ENCODE measurements at places on chromosomes 4 and X.

- no peak for DNase-seq
Observed at GRCh38 chr4:120733968-120734367, 188.6 kb downstream of the PRDM5 start.

DNA sequence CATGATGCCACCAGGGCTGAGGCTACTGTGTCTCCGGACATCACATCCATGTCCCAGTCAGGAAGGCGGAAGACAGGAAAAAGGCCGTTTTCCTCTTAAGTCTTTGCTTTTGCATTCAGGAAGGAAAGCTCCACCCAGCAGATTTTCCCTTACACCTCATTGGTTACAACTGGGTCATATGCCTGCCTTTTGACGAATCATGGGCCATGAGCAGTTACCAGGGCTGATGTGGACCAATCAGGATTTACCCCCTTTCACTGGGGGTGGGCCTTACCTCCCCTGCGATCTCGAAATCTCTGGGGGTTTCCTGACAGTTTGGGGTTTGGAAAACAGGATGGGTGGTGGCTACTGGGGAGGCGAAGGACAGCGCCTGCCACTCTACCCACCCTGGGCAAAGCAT is 52.5 kb upstream of the GRPEL1 start:
- DNase-seq: no peak

GRCh38 chr4:106323119-106323518 is 6.8 kb downstream of the AIMP1 start:
- DNase-seq: no peak

GRCh38 chrX:132491191-132491590 is 2.4 kb upstream of the MBNL3 start:
- DNase-seq: no peak

- peak; percentile 48 for DNase-seq
Observed at GRCh38 chrX:70452143-70452733, 7.6 kb downstream of the DLG3 start.

- DNase-seq: peak; percentile 77
Observed at GRCh38 chrX:48937054-48937907, 18.5 kb upstream of the PIM2 start.

DNA sequence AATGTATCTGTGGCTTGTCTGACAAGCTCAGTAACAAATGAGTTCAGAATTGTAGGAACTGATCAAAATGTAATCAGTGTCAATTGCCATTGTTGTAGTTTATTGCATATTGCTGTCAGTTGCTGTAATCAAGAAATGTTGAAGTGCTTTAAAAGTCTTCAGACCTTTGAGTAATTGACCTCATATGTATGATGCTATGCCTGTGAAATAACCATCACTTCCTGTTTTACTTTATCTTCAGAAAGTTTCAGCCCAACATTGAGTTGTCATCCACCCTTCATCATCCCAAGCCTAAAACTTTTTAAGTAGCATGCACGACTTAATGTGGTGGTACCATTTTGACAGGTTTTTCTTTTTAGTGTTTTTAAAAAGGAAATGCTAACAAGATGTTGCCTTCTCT is 212.4 kb downstream of the ARHGAP10 start:
- no peak for DNase-seq

DNA sequence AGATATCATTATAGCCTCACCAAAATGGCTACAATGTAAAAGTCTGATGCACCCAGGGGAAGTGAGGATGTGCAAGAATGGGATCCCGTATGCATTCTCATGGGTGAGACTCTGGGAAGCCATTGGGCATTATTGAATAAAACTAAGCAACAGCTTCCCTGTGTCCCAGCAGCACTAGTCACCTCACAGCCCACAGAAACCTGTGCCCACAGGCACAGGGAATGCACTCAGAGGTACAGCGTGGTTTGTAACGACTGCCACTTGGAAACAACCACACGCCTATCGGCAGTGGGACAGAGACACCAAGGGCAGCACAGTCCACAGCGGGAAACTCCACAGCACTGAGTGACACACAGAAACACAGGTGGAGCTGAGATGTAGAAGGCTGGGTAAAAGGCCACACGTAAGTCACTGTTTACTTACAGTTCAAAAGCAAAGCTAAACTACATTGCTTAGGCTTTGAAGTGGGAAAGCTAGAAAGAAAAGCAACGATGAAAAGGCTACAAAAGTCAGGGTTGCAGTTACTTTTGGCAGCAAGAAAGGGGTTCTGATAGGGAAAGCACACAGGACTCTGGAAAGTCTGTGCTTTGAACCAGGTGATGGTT is 69.2 kb downstream of the HAUS3 start:
- DNase-seq: no peak

DNA sequence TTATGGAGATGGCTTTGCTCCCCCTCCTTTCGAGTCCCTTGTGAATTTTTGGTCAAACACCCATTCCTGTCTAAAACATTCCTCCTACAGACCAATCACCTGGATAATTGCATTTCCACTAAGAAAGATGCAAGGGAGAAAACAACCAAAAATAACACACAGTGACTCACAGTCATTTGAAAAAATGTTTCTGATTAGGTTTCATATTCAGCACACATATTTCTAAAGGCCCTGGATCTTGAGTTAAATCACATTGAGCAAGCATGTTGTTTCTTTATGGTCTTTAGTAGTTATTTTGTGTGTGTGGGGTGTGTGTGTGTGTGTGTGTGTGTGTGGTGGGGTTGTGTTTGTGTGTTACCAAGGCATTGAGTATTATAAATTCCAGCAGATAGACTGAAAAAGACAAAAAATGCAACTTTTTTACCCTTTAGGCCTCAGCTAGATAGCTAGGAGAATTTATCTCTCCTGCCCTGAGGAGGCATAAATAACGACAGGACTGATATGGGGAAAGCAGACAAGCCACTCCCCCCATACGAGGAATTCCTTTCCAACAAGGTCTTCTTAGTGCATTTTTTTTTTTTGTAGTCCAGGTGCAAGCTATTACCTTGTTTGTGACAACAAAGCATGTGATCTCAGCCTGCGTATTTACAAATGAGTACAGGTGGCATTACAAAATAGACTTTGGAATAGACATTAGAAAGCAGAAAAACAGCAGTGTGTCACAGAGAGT is 265.4 kb upstream of the ADGRL3 start:
- DNase-seq: no peak

DNA sequence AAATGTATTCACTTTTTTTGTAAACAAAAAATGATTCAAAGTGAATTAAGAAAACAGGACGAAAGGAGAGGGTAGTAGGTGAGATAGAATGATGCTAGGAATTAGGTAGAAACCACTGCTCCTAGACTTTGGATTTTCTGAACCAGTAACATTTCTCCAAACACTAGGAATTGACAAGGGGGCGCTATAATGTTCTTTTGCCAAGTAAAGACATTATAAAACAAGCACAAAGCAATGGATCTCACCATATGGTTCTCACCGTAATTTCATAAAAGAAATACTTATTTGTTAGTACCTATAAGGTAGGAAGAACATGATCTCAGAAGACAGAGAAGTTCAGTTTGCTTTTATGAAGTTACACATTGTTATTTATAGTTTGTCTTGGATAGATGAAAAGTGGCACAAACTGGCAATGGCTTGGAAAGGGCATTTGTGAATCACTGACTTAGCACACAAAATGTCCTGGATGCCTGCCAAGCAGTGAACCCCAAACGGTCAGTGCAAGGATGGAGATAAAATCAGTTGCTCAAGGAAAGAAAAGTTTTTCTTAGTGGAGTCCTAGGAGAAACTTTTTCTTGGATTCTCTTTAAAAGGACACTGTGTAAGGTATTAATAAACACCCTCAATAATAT is 8.1 kb upstream of the TBC1D1 start:
- DNase-seq: no peak

DNA sequence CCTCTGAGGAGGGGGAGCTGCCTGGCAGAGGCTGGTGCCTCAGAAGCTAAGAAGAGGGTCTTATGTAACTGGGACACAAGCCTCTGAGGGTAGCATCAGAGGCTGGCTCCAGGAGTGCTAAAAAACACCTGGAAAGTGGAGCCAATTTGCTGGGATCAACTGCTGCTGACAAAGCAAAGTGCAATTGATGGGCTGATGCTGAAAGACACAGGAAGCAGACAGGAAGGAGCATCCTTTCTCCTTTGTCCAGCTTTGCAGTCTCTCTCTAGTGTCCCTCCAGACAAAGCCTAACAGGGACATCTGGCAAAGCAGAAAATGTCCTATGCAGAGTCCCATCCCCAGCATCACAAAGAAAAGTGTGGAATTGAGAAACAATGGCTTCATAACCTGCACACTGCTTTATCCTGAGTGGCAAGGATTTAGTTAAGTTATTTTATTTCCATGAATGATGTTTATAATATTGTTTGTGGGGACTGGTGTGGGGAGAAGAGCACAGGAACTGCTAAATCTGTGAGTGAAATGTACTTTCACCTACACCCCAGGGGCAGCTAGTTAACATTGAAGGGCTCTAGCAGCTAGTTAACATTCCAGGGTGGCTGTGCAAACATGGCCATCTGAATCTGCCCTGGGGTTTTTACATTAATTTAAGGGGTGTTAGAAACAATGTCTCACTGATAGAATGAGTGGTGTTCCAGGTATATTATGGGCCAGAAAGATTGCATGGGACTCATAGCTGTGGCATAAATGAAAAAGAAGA is 25.6 kb upstream of the MBTPS2 start:
- no peak for DNase-seq

GRCh38 chr4:114921790-114922591 is 191.4 kb downstream of the NDST4 start:
- no peak for DNase-seq

DNA sequence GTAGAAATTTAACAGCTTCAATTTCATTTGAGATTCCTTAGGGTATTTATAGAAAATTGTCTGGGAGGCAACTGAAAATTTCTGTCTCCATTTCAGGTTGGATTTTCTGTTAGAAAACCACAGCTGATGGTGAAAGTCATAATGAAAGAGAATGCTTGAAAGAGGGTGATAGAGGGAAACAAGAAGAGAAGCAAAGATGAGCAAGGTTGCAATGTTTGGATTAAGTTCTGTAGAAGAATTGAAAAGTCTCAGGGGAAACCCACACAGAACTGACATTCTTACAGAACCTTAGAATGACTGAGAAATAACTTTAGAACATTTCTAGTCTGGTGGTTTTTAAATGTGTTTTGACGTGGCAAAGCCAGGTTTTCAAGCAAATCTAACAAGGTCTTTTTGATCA is 14.7 kb downstream of the GBA3 start:
- no peak for DNase-seq

DNA sequence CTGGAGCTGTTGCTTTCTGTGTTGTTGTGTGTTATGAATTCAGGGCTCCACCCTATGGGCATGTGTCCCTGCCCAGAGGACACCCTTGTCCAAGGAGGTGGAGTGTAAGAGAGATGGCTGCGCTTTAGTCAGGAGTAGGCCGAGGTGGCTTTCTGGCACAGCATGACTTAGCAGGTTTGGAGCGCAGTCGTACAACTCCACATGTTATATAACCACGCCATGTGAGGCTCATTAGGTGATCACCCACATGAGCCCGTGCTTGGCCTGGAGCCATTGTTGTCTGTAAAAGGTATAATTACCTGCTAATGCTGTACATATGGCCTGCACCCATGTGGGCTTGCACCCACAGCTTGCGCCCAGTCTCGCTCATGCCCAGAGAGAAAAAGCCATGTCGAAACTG is 15.8 kb upstream of the ANAPC4 start:
- no peak for DNase-seq

GRCh38 chr4:76430519-76431388 is 4.3 kb upstream of the SHROOM3 start:
- no peak for DNase-seq

DNA sequence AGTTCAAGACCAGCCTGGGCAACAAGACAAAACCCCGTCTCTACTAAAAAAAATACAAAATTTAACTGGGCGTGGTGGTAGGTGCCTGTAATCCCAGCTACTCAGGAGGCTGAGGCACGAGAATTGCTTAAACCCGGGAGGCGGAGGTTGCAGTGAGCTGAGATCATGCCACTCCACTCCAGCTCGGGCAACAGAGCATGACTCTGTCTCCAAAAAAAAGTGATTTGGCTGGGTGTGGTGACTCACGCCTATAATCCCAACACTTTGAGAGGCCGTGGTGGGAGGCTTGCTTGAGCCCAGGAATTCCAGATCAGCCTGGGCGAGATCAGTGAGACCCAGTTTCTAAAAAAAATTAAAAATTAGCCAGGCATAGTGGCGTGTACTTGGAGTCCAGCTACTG is 4.1 kb downstream of the OPHN1 start:
- no peak for DNase-seq

GRCh38 chr4:154368060-154368459 is 123.5 kb downstream of the DCHS2 start:
- DNase-seq: no peak

- DNase-seq: no peak
Observed at GRCh38 chr4:86452422-86452891, 92.6 kb upstream of the MAPK10 start.

DNA sequence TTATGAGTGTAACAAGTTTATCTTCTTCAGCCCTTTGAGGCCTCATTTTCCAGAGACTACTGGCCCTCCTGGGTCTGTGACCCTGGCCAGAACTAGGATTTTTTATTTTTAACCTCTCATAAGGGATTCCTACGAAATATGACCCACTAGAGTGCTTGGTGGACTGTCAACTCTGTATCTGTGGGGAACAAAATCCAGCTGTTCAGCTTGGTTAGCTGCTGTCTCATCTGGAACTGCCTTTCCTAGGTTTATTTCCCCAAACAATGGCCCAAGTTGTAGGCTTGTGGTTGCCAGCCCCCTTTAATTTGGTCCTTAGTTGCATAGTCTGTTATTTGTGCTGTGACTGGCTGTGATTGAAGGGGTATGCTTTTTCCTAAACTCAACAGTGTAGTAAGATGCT is 56.2 kb downstream of the NHS start:
- no peak for DNase-seq

DNA sequence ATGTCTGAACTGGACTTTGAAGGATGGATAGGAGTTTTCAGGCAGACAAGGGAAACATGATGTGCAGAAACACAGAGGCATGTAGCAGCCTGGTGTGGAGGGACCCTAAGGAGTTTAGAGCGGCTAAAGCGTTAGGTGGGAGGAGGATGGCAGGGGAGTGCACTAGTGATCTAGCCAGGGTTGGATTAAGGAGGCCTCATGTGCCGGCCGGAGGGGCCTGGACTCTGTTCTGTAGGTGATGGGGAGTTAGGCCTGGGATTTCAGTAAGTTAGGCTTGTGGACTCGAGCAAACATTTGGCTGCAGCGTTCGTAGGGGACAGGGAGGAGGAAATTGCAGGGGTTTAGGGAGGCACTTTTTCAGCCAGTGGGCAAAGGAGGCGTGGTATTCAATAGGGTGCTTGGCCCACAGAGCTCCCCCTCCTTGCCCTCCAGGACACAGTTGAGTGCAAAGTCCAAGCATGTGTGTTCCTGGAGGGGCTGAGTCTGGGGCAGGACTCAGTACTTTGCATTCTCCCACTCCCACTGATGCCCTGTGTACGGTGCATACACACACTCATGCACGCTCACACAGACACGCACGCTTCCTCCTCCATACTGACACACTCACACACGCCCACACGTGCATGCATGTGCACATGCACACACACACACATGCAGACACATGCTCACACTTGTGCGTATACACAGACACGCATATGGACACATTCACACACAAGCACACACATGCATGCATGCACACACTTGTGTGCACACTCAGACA is 18.6 kb downstream of the PSAPL1 start:
- no peak for DNase-seq

GRCh38 chr4:94974773-94975172 is 217.0 kb downstream of the BMPR1B start:
- no peak for DNase-seq

- no peak for DNase-seq
Observed at GRCh38 chr4:45425135-45425534, 698.7 kb downstream of the GABRG1 start.

GRCh38 chr4:3313556-3314228 is 20.9 kb downstream of the RGS12 start:
- no peak for DNase-seq

Measured in stimulated activated CD4-positive, alpha-beta T cell treated with anti-CD3 and anti-CD28 coated beads, Interleukin-2, amount 100 ng/mL, for 48 hours (primary cell).